ENCODE measurements at places on chromosomes 4 and X. TPM values are rescaled to one million over a fixed set of nuclear protein-coding genes. Genes with fewer than 3 reads are reported as not detected.

GRCh38 chr4:83639849-83640493, 104.1 kb downstream of the GPAT3 start:
- peak; percentile 56 for ATAC-seq

GRCh38 chr4:120218981-120219380, 152.3 kb upstream of the MAD2L1 start:
- ATAC-seq = no peak

- no peak for ATAC-seq
Observed at GRCh38 chr4:160316036-160316435, 1213.2 kb downstream of the RAPGEF2 start.

Gene RHOXF2B
- not detected for total RNA-seq

GRCh38 chrX:76148753-76149152, 24.1 kb upstream of the PBDC1 start:
- peak; percentile 30 for ATAC-seq

Gene CXorf49
- not detected for total RNA-seq

Gene RRH
- total RNA-seq = 0.42 TPM

Gene SATL1
- not detected for total RNA-seq

GRCh38 chr4:137370206-137370633, 162.1 kb downstream of the PCDH18 start:
- ATAC-seq = no peak

DNA sequence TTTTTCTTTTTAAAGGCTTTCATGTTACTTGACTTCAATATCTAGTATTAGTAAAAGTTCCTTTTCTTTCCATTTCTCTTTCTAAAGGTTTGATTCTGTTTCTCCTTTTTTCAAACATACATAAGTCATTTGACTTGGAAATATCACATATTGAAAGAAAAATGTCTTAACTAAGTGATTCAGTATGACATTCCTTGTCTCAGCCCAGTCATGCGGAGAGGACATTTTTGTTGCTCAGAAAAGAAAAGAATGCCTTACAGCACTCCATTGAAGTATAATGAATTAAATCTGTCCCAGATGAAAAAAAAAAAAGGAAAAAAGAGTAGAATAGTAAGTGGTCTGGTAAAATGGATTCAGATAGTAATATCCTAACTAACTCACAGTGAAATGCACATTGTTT, 466.1 kb downstream of the ADGRL3 start:
- ATAC-seq = no peak

Gene FMR1NB
- not detected for total RNA-seq

DNA sequence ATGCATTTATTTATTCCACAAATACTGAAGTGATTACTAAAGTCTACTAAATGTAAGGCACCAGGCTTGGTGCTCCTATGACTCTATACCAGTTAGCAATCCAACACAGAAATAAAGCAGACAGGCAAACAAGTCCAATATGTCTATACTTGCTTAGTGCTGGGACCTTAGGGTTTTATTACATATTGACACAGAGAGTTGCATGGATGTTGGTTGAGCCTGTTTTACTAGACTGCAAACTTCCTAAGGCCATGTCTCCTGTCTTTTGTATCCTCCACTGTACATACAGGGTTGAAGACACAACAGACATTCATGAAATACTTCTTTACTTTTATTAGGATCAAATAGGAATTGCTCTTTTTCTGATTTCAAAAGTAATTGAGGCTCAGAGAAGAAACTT, 69.0 kb downstream of the LNX1 start:
- ATAC-seq = no peak

GRCh38 chr4:139776235-139776634, 110.6 kb downstream of the MGST2 start:
- ATAC-seq = no peak

- ATAC-seq = no peak
Observed at GRCh38 chr4:98950925-98951324, 22.0 kb upstream of the EIF4E start.

Gene CENPVL2
- not detected for total RNA-seq

GRCh38 chr4:40607221-40607620, 22.4 kb downstream of the RBM47 start:
- no peak for ATAC-seq

- ATAC-seq = peak; percentile 49
Observed at GRCh38 chr4:25862411-25863346, at the start of gene SEL1L3. TSS of gene SEL1L3 (minus strand) at chr4:25862988. CDS start at chr4:25862836, 152 bp downstream.

All from activated T-helper 17 cell treated with anti-CD3 and anti-CD28 coated beads, Interleukin-2, amount 50 U/mL, for 72 hours (primary cell).